ENCODE measurements at places on chromosomes 2 and 18.

DNA sequence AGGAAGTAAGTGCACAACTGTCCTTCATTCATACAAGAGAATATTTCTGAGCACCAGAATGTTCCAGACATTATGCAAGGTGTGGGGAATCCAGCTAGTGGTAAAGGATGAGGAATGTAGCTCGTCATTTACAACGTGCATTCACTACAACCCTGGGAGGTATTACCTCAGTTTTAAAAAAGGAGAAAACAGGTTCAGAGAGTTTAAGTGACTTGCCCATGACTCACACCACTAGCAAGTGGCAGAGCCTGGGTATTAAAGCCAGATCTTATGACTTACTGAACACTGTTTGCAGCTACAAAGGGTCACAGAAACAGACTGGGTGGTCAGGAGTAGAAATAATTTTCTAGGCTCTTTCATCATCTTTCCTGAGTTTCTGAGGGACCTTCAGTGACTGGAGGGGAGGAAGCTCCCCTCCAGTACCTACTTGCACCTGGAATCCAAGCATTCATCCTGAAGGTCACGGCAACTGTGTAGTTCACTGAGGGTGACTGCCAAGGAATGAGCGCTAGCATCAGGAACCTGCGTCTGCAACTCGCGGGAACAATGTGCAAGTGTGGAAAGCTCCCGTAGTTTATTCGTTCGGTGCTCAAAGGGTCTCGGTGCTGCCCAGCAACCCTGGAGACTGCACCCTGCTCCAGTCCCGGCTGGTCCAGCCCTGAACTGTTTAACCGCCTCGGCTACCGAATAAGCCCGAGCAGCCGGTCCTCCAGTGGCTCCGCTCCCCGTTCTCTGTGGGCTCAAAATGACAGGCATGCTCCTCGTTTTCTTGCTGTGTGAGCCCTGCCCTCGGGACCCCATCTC lies 647 bp downstream of the CCDC121 start:
- peak; percentile 41 for DNase-seq

- no peak for DNase-seq
Observed at GRCh38 chr18:22221350-22221749, 52.0 kb downstream of the GATA6 start.

- no peak for DNase-seq
Observed at GRCh38 chr2:76861708-76862107, 660.5 kb downstream of the LRRTM4 start.

- no peak for DNase-seq
Observed at GRCh38 chr2:29567906-29568520, 353.4 kb downstream of the ALK start.

- DNase-seq = no peak
Observed at GRCh38 chr18:62485684-62486083, 37.1 kb upstream of the ZCCHC2 start.

All from fibroblast of the conjunctiva (primary cell).